ENCODE measurements at places on chromosomes 2 and 18.

DNA sequence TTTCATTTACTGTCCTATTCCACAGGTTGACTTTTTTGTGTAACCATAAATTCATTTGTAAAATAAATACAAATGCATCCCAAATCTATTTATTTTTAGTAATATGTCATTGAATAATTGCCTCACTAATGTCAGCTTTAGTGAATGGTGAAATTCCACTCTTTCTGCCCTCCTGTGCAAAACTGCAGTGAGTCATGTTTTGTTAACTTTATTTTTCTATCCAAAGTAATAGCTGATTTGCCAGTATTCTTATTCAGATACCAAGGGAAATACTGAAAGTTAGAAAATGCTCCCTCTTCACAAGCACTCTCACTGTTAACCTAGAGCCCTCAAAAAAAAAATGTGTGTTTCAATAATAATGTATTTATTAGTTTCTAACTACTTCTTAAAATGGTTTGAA, 322.8 kb downstream of the RIT2 start:
- DNase-seq = no peak

DNA sequence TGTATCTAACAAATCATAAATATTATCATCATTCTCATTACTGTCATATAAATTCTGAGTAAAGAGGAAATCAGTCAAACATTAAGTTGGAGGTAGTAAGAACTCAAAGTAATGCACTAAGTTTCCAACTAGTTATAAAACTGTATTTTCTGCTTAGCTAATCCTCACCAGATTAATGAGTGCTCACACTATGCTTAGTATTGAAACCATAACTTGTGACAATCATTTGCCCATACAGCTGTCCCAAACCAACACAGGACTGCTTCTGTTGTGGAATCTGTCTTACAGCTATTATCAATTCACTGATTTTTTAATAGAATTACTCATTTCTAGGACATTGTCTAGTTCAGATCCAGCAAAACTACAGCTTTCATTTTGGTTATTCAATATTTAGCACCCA, 41.5 kb upstream of the TANK start:
- no peak for DNase-seq

GRCh38 chr2:36427790-36428243, 72.2 kb downstream of the CRIM1 start:
- DNase-seq = no peak

GRCh38 chr2:174312581-174313234, 22.0 kb upstream of the SP9 start:
- DNase-seq = no peak

DNA sequence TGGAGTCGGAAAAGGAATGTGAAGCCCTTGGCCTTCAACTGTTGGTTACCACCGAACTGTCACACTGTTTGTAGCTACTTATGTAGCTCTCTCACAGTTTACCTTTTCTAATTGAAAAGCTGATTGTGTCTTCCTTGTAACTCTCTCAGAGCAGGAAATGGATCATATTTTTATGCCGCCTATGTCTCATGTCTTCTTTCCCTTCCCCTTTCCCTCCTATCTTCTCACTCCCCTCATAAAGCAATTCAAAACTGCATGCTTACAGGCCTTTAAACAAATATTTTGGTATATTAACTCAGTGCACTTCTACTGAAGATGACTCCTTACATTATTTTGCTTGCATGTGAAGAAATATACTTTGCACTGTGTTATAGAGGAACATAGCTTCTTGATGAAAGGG, 6.0 kb downstream of the SLC39A10 start:
- DNase-seq = no peak

DNA sequence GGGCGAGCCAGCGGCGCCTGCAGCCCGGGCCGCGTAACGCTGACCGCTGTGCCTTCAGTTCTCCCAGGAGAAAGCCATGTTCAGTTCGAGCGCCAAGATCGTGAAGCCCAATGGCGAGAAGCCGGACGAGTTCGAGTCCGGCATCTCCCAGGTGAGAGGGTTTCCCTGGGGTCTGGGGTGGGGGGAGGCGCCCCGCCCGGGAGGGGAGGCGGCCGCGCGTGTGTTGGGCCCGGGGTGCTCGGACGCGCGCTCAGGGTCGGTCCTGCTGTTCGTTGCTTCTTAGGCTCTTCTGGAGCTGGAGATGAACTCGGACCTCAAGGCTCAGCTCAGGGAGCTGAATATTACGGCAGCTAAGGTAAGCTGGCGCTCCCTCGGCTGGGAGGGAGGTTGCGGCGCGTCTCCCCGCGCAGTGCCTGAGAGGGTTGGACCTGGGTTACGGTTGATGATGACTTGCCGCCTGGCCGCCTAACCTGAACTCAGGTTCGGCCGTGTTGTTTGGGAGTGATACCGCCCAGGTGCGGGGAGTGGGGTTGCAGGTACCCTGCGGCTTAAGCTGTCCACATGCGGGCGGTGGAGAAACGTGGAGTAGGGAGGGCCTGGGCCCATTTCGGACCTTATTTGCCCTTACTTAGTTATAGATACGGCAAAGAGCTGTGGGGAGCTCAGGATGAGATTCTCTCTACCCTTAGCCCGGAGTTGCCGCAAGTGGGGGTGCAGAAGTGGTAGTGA, 638 bp downstream of the RPS7 start:
- no peak for DNase-seq

DNA sequence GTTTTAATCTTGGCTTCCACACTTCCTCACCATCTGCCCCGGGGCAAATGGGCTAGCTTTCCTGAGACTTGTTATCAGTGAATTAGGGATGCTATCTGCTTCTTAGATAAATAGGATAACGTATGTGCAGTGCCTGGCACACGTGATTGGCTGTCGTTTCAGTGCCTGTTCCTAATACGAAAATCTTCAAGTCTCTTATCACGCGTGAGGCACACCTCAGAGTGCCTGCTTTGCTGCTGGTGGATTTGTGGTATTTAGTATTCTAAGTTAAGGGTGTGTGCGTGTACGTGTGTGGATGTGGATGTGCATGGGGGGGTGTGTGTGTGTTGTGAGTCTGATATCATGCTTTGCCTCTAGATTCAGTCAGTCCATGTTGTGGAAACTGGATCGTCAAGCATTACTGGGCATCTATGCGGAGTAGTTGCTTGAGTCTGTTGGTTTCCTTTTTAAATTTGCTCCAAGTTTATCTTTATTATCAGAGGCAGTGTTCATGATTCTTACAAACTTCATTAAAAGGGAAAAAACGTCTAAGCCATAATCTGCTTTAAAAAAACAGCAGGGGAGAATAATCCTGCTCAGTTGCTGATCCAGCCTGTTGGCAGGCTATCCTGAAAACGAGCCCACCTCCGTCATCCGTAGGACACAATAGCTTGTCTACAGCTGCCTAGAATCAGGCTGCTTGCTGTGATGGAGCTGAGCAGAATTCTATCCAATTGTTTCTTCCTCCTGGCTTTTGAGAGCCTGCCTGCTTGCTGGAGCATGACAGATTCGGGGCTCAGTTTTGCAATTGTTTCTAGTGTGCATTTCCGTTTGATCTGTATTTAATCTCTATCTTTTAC, 6.6 kb downstream of the SH3RF3 start:
- DNase-seq = no peak

- DNase-seq = peak; percentile 92
These were observed 26.5 kb downstream of the PPP4R3B start for GRCh38 chr2:55590810-55591440.

GRCh38 chr2:239803102-239803765, 221.9 kb downstream of the NDUFA10 start:
- DNase-seq = no peak

DNA sequence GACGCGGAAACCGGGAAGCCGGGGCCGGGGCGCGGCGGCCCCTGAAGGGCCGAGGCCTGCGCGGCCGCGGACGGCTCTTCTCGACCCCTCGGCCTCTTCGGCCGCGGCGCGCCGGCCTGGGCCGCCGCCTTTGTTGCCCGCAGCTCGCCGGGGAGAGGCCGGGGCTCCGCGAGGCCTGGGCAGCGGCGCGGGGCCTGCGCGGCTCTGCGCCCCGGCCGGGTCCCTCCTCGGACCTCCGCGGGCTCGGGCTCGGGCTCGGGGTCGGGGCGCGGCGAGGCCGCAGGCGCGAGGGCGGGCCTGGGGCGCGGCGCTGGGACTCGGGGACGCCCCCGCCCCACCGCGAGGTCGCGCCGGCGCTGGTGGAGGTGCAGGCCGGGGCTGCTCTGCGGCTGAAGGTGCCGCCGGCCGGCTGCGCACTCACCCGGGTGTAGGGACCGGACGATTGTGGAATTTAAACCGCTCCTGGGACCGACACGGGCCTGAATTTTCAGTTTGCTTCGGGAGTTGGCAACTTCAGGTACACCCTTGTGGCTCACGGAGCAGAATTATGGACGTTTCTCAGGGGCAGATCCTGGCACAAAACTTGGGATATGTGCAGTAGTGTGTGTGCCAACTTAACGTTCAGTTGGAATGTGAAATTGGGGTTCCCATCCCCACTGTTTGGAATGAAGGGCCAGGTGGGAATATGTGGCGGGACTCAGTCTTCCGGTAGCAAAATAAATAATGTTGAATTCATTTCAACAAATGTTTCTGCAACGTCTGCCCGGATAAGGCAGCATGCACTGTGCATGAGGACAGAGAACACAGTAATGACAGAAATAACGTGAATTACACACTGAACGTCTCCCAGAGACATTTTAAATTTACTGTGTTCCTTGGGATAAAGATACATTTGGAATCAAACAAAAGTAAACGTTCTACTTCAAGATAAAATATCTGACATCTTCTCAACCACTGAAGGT, 787 bp downstream of the SOCS6 start:
- DNase-seq = no peak

- peak; percentile 37 for DNase-seq
These were observed 22.7 kb downstream of the MGAT5 start for GRCh38 chr2:134276381-134277172.

DNA sequence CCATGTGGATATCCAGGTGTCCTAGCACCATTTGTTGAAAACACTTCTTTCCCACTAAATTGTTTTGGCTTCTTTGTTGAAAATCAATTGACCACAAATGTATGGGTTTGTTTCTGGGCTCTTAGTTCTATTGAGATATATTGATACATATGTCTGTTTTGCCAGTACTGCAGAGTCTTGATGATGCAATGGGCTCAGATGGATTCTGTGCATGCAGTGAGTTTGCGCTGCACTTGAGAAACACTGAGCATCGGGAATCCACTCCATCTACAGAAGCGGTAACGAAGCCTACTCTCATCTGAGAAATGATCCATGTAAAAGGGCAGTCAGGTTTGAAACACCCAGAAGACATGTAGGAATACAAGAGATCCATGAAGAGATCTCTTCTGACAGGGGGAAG, 21.9 kb upstream of the DNAJC10 start:
- DNase-seq = no peak

DNA sequence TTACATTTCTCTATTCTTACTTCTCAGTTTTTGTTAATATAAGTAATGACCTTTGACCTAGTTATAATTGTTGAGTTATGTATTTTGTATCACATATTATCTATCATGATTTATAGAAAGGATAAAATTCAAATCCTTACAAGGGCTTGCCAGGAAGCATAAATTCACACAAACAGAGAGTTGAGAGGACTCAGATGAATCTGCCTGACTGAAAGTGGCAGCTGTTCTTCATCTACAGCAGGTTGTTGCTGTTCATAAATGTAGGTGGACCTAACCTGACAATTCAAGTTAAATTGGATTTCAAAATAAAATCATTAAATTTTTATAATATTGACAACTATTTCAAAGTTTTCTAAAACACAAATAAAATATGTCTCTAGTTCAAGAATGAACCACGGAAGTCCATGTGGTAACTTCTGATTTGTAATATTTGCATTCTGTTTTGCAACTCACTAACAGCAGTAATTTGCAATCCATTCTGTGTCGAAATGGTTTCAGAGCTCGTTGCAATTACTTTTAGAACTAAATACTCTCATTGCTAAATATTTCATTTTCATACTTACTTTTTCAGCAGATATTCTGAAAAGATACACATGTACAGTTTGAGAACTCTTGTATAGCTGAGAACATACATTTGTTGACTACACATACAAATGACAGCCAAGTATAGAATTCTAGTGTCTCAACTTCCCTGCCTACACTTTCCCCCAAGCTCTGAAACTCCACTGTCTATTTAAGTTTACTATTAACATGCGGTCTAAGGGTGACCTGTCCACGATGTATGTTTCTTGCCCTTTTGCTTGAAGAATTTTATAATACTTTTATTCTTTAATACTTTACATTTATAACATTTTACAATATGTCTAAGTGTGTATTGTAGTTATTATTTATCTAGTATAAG, 25.7 kb downstream of the SCN7A start:
- no peak for DNase-seq

DNA sequence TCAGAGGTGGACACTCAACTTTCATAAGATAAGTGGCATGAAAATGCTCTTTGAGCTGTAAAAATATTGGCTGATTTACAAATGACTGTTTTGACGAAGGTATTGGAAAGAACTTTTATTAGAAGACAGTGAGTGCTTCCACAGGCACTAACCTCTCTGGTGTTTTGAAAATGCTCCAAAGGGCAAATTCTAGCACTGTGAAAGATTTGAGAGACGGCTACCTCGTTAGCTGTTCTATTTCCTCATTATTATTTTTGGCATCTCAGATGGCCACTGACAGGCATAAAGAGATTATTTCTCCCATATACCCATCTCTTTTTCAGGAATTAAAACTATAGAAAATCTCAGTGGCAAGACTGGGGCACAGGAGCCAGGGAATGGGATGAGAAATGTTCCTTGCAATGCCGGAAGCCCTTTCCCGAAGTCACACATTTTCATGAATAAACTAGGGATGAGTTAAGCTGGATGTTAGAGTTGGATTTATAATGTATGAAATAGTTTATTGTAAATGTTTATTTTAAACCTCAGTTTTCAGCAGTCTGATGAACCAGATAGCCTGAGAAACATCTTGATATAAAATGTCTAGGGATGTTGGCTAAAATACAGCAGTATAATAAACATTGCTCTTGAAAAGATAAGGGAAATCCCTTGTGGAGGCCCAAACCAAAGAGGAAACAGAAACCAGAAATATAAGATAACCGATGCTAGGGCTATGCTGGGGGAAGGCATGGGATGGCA, 175.7 kb downstream of the ASB1 start:
- no peak for DNase-seq

DNA sequence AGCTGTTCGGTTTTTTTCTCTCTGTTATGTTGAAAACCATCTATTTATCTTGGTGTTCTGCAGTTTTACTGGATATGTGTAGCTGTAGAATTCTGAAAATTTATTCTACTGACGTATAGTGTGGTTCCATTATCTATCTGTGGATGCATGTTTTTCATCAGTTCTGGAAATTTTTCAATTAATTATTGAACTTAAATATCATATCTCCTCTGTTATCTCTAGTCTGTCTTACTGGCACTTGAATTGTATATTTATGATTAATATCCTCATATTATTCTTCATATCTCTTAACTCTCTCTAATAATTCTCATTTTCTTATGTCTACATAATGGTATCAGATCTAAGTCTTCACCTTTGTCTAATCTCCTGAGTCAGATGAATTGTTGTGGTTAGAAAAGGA, 501.7 kb downstream of the STK39 start:
- no peak for DNase-seq

DNA sequence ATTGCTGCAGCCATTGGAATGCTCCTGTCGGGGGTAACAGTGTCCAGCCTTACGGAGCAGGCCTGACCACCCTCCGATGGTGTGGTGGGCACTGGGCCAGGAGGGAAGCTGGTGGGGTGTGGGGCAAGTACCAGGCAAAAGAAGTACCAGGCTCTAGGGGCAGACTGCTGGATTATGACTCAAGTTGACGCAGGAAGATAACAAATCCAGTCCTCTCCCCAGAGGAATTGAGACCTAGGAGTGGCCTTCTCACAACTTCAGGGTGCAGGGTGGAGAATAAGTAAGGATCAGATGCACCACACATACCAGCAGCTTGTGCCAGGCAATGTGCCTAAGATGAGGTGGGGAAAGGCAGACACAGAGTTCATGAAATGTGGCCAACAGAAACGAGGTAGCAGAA, 37.9 kb downstream of the SEMA4F start:
- DNase-seq = no peak
